Hypothalamus (tissue), 51 donors: ENCODE measurements at places on chromosomes 1 and 21.

DNA sequence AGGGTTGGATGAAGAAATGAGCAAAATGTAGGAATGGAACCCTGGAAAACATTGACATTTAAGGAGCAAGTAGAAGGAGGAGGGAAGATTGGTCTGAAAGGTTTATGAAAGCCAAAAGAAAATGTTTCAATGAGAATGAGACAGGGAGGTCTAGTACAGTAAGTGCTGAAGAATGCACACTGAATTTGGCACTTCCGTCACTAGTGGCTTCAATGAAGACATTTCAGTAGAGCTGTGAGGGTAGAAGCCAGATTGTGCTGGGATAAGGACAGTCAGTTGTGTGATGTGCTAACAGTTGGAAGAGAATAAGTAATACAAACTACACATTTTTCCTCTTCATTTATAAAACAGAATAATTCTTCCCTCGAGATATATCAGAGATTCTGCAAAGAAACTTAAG, 17.1 kb downstream of the THEM4 start:
- no peak for DNase-seq

GRCh38 chr1:27968692-27969091, 8.9 kb downstream of the XKR8 start:
- no peak for DNase-seq

GRCh38 chr21:16243396-16243795, 513.6 kb downstream of the USP25 start:
- DNase-seq: no peak

DNA sequence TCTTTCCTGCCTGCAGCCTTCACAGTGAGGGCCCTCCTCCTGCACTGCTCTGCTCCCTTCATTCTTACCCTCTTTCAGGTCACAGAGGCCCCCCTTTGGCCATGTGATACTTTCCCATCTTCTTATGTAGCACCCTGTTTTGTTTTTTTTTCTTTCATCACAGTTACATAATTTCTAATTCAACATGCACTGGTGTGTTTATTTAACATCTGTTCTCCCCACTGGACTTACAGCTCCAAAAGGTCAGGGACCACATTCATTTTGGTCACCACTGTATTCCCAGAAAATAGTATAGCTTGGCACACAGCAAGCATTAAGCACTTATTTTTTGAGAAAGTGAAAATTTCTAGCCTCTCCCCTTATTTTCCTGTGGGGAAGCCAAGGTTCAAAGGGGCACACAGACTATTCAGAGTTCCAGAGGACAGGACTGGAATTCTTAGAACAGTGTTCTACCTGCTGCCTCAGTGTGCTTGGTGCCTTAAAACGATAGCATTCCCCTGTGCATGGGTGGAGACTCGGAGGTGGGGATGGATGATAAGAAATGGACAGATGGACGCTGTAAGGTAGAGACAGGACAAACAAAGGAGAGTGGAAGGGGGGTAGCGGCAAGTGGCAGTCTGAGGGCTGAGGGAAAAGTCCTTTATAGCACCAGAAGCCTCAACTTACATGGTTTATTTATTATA, 5.3 kb downstream of the DENND2D start:
- no peak for DNase-seq

GRCh38 chr1:201982082-201982622, 296 bp upstream of the RNPEP start:
- no peak for DNase-seq

DNA sequence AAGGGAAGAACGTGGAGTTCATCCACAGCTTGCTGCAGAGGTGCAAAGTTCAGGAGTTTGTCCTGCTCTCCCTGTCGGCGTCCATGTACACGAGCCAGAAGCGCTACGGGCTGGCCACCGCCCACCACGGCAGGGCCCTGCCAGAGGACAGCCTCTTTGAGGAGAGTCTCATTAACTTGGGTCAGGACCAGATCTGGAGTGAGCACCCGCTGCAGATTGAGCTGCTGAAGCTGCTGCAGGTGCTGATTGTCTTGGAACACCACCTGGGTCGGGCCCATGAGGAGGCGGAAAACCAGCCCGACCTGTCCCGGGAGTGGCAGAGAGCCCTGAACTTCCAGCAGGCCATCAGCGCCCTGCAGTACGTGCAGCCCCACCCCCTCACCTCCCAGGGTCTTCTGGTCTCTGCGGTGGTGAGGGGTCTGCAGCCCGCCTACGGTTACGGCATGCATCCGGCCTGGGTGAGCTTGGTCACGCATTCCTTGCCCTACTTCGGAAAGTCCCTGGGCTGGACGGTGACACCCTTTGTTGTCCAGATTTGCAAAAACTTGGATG, 73.8 kb upstream of the MORC3 start:
- no peak for DNase-seq
